ENCODE measurements at places on chromosomes 3 and 15. TPM values are rescaled to one million over a fixed set of nuclear protein-coding genes. Genes with fewer than 3 reads are reported as not detected.

FAM227B gene
- 2.5 TPM for total RNA-seq

FBN1 gene
- 315 TPM for total RNA-seq

NEO1 gene
- total RNA-seq = 0.09 TPM

ANKUB1 gene
- total RNA-seq = not detected

GABRB3 gene
- not detected for total RNA-seq

SIDT1 gene
- not detected for total RNA-seq

KCNH8 gene
- total RNA-seq = not detected

ADAMTSL3 gene
- 4.9 TPM for total RNA-seq

MITF gene
- total RNA-seq = 1.3 TPM

CALML4 gene
- 3.0 TPM for total RNA-seq

DUOXA2 gene
- not detected for total RNA-seq

NEK10 gene
- 9.0 TPM for total RNA-seq

SEMA7A gene
- 2.0 TPM for total RNA-seq

MME gene
- total RNA-seq = 6.2 TPM

SCAANT1 gene
- total RNA-seq = 1.2 TPM

P2RY1 gene
- 1.5 TPM for total RNA-seq

MYLK gene
- 30.8 TPM for total RNA-seq

KLF15 gene
- 0.63 TPM for total RNA-seq

PAQR9 gene
- not detected for total RNA-seq

ACAD9 gene
- 34.9 TPM for total RNA-seq

CLRN1 gene
- total RNA-seq = not detected

DUOX1 gene
- total RNA-seq = not detected

IMPG2 gene
- total RNA-seq = 0.54 TPM

TYRO3 gene
- 8.5 TPM for total RNA-seq

GRIP2 gene
- total RNA-seq = not detected

SNURF gene
- 74.3 TPM for total RNA-seq

LDHAL6B gene
- total RNA-seq = not detected

TMC3 gene
- total RNA-seq = not detected

NR1I2 gene
- 0.09 TPM for total RNA-seq

REC114 gene
- total RNA-seq = not detected

ATOSA gene
- total RNA-seq = 31.8 TPM

CAPN7 gene
- total RNA-seq = 29.8 TPM

KBTBD13 gene
- total RNA-seq = not detected

SYNPR gene
- total RNA-seq = not detected

ATP8B4 gene
- under 0.01 TPM for total RNA-seq

ITIH4 gene
- total RNA-seq = 0.38 TPM

RLBP1 gene
- not detected for total RNA-seq

SNX22 gene
- 0.28 TPM for total RNA-seq

DNAJC13 gene
- total RNA-seq = 64.0 TPM

SLC12A8 gene
- total RNA-seq = 2.7 TPM

OR5K2 gene
- total RNA-seq = not detected

PLAAT1 gene
- 0.45 TPM for total RNA-seq

ITGA11 gene
- 0.54 TPM for total RNA-seq

TP63 gene
- total RNA-seq = not detected

C15orf39 gene
- 5.0 TPM for total RNA-seq

CCDC39 gene
- total RNA-seq = not detected

INSYN1 gene
- 0.56 TPM for total RNA-seq

STAC gene
- 0.18 TPM for total RNA-seq

ADGRG7 gene
- not detected for total RNA-seq

PAK6 gene
- not detected for total RNA-seq

WDR72 gene
- total RNA-seq = not detected

ITPKA gene
- total RNA-seq = 0.66 TPM

ECE2 gene
- not detected for total RNA-seq

ASB14 gene
- not detected for total RNA-seq

ADAMTS7 gene
- 10.7 TPM for total RNA-seq

TM4SF18 gene
- total RNA-seq = 56.6 TPM

Measured in endothelial cell of coronary artery (primary cell).